ENCODE measurements at places on chromosomes 11 and 22.

GRCh38 chr11:44750551-44751465 is 24.0 kb downstream of the TSPAN18 start:
- DNase-seq = no peak

DNA sequence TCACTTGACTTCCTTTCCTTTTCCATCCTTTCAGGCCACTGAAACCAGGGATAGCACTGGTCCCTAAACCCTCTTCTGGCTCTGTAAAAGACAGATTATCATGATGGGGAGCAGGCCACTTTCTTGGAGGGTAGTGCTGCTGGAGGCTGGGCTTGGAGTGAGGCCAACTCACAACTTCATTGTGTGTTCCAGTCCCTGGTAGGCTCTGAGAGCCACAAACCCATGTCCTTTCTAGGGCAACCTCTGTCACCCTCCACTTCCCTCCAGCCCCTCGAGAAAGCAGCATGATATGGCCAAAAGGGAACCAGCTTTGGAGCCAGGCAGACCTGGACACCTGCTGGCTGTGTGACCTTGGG is 2.3 kb downstream of the TKFC start:
- DNase-seq = no peak

GRCh38 chr22:38578505-38578904 is 8.5 kb upstream of the DMC1 start:
- DNase-seq = no peak

DNA sequence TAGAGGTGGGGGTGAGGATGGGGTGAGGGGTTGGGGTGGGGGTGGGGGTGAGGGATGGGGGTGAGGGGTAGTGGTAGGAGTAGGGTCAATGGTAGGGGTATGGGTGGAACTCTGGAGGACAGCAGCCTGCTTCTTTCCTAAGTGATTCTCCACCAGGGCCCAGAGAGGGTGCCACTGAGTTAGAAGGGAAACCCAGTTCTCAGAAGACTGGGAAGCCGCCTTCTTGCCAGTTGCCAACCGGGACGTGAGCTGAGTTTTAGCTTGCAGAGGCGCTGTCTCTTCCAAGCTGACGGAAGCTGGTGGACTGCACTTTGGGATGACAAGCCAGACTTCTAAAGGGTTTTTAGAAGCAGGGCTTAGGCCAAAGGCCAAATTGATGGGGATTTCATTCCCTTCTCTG is 104.4 kb downstream of the NAT10 start:
- no peak for DNase-seq

- DNase-seq = no peak
Observed at GRCh38 chr22:29308791-29309262, 2.4 kb downstream of the GAS2L1 start.
